ENCODE measurements at places on chromosomes 5 and 9.

GRCh38 chr5:74539986-74540385 lies 100.5 kb downstream of the ENC1 start:
- H3K4me1 ChIP-seq, result no peaks in the 10 kb centered on the region
- H3K36me3 ChIP-seq, result no peaks in the 10 kb centered on the region
- no peaks in the 10 kb centered on the region for H3K27me3 ChIP-seq
- H3K4me3 ChIP-seq, result no peak overlapping the region
- DNase-seq, result no peak

GRCh38 chr9:101270302-101270701 lies 114.5 kb downstream of the BAAT start:
- no peak overlapping the region for H3K27ac ChIP-seq
- H3K4me1 ChIP-seq, result no peaks in the 10 kb centered on the region
- H3K27me3 ChIP-seq, result no peaks in the 10 kb centered on the region
- DNase-seq, result no peak
- H3K4me3 ChIP-seq, result no peak overlapping the region

- H3K4me1 ChIP-seq, result no peaks in the 10 kb centered on the region
- H3K36me3 ChIP-seq, result no peaks in the 10 kb centered on the region
- H3K4me3 ChIP-seq, result no peak overlapping the region
- no peak overlapping the region for H3K27ac ChIP-seq
- peaks cover 14% of the 10 kb centered on the region for H3K27me3 ChIP-seq
- no peak for DNase-seq
These were observed 68.7 kb downstream of the PCDH1 start for GRCh38 chr5:141809380-141810096.

DNA sequence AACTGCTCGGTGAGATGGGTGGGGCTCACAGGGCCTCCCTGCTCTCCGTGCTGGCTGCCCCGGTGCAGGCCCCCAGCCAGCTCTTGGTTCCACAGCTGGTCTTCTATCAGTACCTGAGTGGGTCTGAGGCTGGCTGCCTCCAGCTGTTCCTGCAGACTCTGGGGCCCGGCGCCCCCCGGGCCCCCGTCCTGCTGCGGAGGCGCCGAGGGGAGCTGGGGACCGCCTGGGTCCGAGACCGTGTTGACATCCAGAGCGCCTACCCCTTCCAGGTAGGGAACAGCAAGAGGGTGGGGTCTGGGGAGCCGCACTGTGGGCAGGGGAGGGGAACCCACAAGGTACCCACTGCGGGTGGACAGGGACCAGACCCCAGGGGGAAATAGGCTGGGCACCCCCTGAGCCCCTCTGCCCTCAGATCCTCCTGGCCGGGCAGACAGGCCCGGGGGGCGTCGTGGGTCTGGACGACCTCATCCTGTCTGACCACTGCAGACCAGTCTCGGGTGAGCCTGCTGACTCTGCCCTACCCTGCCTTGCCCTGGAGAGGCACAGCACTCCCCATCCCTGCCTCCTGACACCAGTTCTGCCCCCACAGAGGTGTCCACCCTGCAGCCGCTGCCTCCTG lies 2.8 kb downstream of the MAMDC4 start:
- peaks cover 11% of the 10 kb centered on the region for H3K36me3 ChIP-seq
- no peak overlapping the region for H3K27ac ChIP-seq
- DNase-seq, result no peak
- no peak overlapping the region for H3K4me3 ChIP-seq
- no peaks in the 10 kb centered on the region for H3K27me3 ChIP-seq

GRCh38 chr9:3971391-3972082 lies 328.3 kb downstream of the GLIS3 start:
- no peaks in the 10 kb centered on the region for H3K27me3 ChIP-seq
- no peak overlapping the region for H3K4me3 ChIP-seq
- no peak overlapping the region for H3K27ac ChIP-seq
- no peak for DNase-seq
- H3K36me3 ChIP-seq, result no peaks in the 10 kb centered on the region

- H3K27me3 ChIP-seq, result no peaks in the 10 kb centered on the region
- peaks cover 25% of the 10 kb centered on the region for H3K4me1 ChIP-seq
- H3K27ac ChIP-seq, result no peak overlapping the region
These were observed 3.2 kb downstream of the TOR4A start for GRCh38 chr9:137280474-137281344.

- H3K36me3 ChIP-seq, result no peaks in the 10 kb centered on the region
- no peak overlapping the region for H3K27ac ChIP-seq
- no peak overlapping the region for H3K4me3 ChIP-seq
- no peaks in the 10 kb centered on the region for H3K4me1 ChIP-seq
- no peak for DNase-seq
- H3K27me3 ChIP-seq, result no peaks in the 10 kb centered on the region
These were observed 7.3 kb upstream of the CTSV start for GRCh38 chr9:97046228-97046627.

- H3K4me3 ChIP-seq, result no peak overlapping the region
- H3K4me1 ChIP-seq, result no peaks in the 10 kb centered on the region
- H3K36me3 ChIP-seq, result no peaks in the 10 kb centered on the region
- no peak for DNase-seq
- no peaks in the 10 kb centered on the region for H3K27me3 ChIP-seq
These were observed 7.8 kb downstream of the GZMA start for GRCh38 chr5:55110217-55110616.

DNA sequence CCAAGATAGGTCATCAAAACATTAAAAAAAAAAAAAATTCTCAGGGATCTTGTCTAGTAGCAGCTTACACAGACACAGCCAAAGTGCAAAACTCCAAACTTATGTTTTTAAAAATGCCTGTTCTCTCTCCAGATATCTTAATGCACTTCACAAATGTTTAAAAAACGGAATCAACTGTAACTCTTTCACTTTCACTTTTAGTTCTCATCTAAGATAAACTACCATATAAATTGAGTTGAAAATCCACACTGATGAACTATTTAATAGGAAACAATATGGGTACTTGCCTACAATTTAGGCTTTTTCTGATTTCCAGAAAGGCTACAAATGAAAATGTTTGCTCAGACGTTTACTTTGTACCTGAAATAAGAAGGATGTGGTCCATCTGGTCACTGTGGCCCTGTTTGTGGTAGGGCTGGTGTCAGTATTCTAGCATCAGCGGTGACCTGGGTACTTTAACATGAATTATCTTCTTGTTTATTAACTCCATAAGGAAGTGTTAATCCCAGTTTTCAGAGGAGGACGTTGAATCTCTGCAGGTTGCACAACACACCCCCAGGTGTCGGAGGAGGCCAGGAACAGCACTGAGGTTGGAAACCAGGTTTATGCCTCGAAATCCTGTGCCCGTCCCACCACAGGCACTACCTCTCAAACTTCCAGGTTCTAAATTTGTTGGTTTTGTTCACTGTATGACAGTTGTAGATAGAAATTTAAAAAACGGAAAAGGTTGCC lies 13.3 kb upstream of the LPCAT1 start:
- no peaks in the 10 kb centered on the region for H3K36me3 ChIP-seq
- DNase-seq, result no peak
- peaks cover 9% of the 10 kb centered on the region for H3K4me1 ChIP-seq
- peak overlapping the region; percentile 54 for H3K27ac ChIP-seq
- no peaks in the 10 kb centered on the region for H3K27me3 ChIP-seq

- H3K4me1 ChIP-seq, result no peaks in the 10 kb centered on the region
- H3K27me3 ChIP-seq, result no peaks in the 10 kb centered on the region
- H3K36me3 ChIP-seq, result peaks cover 27% of the 10 kb centered on the region
- no peak for DNase-seq
These were observed 45.5 kb downstream of the PUM3 start for GRCh38 chr9:2798423-2798822.

DNA sequence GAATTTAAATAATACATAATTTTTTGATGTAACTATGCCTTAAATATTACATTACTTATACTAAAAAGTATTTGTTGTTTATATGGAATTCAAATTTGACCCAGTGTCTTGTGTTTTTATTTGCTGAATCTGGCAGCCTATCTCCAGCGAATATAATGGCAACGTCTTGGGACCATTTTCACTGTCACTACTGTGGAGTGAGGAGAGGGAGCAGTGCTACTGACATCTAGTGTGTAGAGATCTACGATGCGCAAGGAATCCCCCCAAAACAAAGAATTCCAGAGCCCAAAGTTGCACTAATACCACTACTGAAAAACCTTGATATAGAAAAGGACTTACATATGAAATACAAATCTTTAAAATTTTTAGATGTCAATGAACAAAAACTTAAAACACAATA lies 314.4 kb downstream of the DRD1 start:
- no peaks in the 10 kb centered on the region for H3K36me3 ChIP-seq
- no peaks in the 10 kb centered on the region for H3K4me1 ChIP-seq
- H3K4me3 ChIP-seq, result no peak overlapping the region
- H3K27me3 ChIP-seq, result no peaks in the 10 kb centered on the region

DNA sequence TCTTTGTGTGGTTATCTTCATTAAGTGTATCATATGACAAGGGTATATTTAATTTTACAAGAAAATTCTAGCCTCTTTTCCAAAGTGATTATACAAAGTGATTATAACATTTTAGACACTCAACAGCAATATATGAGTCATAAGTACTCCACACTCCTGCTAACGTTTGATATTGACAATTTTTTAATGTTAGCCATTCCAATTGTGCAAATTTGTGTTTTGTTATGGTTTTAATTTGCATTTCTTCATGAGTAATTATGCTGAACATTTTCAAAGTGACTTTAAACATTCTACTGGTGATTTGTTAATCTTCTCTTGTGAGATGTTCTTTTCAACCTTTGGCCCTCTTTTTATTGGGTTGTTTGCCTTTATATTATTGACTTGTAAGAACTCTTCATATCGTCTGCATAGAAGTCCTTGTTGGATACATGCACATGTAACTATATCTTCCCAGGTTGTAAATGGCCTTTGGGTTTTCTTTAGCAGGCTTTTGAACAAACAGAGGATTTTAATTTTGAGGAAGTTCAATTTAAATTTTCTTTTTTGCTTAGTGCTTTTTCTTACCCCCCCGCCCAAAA lies 771.6 kb upstream of the ZNF608 start:
- no peaks in the 10 kb centered on the region for H3K27me3 ChIP-seq
- no peaks in the 10 kb centered on the region for H3K4me1 ChIP-seq
- no peak for DNase-seq
- no peaks in the 10 kb centered on the region for H3K36me3 ChIP-seq

GRCh38 chr9:127530206-127530941 lies 79.1 kb downstream of the LRSAM1 start:
- no peaks in the 10 kb centered on the region for H3K36me3 ChIP-seq
- H3K27ac ChIP-seq, result no peak overlapping the region
- H3K4me3 ChIP-seq, result no peak overlapping the region

GRCh38 chr9:93240891-93241334 lies 57.0 kb downstream of the WNK2 start:
- no peaks in the 10 kb centered on the region for H3K4me1 ChIP-seq
- no peak overlapping the region for H3K4me3 ChIP-seq
- DNase-seq, result no peak
- no peak overlapping the region for H3K27ac ChIP-seq
- H3K36me3 ChIP-seq, result no peaks in the 10 kb centered on the region

DNA sequence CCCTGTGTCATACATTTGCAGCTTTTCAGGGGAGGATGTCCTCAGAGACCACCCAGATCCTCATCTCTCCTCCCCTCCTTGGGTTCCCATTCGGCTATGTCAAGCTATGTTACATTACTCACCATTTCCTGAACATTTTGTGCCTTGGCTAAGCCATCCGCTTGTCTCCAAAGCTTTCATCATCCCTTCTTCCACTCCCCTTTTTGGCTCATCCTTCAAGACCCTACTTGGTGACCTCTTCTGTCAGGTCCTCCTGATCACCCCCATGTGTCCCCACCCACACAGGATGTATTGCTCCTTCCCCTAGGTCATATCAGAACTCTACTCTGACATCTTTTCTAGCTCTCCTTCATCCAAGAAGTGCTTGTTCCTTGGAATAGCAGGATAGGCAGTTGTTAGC lies 81.8 kb downstream of the BOD1 start:
- H3K27ac ChIP-seq, result no peak overlapping the region
- no peak overlapping the region for H3K4me3 ChIP-seq
- H3K27me3 ChIP-seq, result no peaks in the 10 kb centered on the region
- peaks cover 28% of the 10 kb centered on the region for H3K4me1 ChIP-seq
- no peak for DNase-seq
- no peaks in the 10 kb centered on the region for H3K36me3 ChIP-seq

GRCh38 chr5:10746711-10747110 lies 14.3 kb downstream of the DAP start:
- H3K27me3 ChIP-seq, result no peaks in the 10 kb centered on the region
- H3K36me3 ChIP-seq, result peaks cover 40% of the 10 kb centered on the region
- no peak overlapping the region for H3K4me3 ChIP-seq
- H3K27ac ChIP-seq, result no peak overlapping the region

- no peaks in the 10 kb centered on the region for H3K4me1 ChIP-seq
- no peak overlapping the region for H3K4me3 ChIP-seq
- H3K36me3 ChIP-seq, result no peaks in the 10 kb centered on the region
- no peak overlapping the region for H3K27ac ChIP-seq
- no peak for DNase-seq
These were observed 127.2 kb downstream of the ARHGAP26 start for GRCh38 chr5:142897328-142897727.

DNA sequence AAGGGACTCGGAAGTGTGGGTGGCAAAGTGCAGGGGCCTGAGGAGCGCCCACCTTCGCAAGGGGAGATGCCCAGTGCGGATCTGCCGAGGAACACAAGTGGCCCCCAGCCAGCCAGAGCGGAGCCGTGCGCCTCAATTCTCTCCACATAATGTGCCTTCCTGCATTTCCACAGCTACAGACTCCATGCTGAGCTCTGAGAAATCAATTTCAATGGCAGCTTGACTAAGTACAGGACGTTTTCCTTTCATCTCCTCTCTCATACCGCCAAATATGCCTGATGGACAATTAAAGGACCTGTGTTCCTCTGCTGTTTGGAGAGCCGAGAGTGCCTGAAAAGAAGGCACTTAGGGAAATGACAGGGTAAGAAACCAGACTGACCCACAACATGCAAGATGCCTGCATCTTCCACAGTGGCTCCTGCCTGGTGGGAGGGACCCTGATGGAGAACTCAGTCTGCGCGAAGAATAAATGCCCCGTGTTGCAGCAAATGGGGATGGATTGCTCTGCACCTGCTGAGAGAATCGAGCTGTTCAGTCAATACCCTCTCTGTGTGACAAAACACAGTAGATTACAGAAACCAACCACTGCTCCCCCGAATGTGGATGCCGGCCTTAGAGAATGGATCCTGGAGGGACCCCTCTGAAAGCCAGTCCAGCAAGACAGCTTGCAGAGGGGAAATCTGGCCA lies 38.6 kb upstream of the OLFM1 start:
- no peak overlapping the region for H3K4me3 ChIP-seq
- H3K4me1 ChIP-seq, result peaks cover 5% of the 10 kb centered on the region
- H3K36me3 ChIP-seq, result no peaks in the 10 kb centered on the region

DNA sequence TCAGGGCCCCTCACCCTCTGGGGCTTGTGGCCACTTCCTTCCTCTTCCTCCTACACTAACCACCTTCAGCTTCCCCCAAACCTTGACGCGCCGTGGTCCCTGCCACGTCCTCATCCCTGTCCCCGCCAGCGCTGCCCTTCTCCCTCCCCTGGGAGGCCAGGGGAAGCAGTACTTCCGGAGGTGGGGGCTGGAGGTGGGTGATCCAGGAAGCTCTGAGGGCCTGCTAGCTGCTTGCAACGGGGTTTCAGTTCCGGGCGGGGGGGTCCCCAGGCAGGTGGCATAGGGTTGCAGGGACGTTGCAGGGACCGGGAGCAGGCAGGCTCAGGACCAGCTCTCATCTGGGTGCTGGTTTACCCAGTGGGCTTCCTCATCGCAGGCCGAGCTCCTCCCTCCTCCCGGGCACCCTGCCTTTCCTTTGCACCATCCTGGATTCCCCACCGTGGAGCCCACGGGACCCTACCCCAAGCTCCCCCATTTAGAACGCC lies 70.0 kb downstream of the RXRA start:
- peak overlapping the region; percentile 85 for H3K27ac ChIP-seq
- H3K4me3 ChIP-seq, result peak overlapping the region; percentile 65
- no peaks in the 10 kb centered on the region for H3K27me3 ChIP-seq
- H3K36me3 ChIP-seq, result peaks cover 3% of the 10 kb centered on the region
- peaks cover 45% of the 10 kb centered on the region for H3K4me1 ChIP-seq

GRCh38 chr9:134881313-134881670 lies 682 bp downstream of the FCN2 start:
- H3K27ac ChIP-seq, result no peak overlapping the region
- H3K27me3 ChIP-seq, result no peaks in the 10 kb centered on the region
- H3K4me3 ChIP-seq, result no peak overlapping the region
- DNase-seq, result no peak
